ENCODE measurements at places on chromosomes 16 and 17.

DNA sequence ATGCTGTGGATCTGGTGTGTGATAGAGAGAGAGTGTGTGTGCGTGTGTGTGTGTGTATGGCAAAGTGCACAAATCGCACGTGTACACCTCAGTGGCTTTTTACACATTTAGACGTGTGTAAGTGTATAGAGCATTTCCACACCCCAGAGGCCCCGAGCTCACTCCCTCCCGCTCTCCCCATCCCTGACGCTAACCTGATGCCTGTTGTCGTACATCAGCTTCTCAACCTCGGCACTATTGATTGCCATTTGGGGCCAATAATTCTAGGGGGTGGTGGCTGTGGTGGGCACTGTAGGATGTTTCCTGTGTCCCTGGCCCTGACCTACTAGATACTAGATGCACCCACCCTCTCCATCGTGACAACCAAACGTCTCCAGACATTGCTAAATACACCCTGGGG lies 30.4 kb upstream of the CRISPLD2 start:
- no peak for DNase-seq

- no peak for DNase-seq
Observed at GRCh38 chr16:49910541-49911071, 54.7 kb upstream of the ZNF423 start.

DNA sequence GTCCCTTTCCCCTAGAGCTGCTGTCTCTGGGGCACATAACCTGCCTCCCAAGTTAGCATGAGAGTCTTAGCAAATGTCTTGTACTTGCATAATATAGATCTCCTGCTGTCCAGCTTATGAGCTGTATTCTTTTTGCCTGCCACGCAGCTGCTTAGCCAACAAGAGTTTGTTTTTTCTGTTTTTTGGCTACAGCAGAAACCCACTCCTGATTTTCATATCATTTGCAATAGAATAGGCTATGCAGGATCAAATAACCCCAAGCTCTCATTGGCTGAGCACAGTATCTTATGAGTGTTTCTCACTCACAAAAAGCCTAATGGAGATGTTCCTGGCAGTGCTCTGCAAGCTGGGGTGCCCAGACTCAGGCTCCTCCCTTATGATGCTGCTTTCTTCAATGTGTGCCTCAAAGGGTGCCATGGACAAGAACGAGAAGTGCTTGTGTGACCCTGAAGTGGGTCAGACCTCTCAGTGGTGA lies 23.1 kb downstream of the B9D1 start:
- DNase-seq = no peak

DNA sequence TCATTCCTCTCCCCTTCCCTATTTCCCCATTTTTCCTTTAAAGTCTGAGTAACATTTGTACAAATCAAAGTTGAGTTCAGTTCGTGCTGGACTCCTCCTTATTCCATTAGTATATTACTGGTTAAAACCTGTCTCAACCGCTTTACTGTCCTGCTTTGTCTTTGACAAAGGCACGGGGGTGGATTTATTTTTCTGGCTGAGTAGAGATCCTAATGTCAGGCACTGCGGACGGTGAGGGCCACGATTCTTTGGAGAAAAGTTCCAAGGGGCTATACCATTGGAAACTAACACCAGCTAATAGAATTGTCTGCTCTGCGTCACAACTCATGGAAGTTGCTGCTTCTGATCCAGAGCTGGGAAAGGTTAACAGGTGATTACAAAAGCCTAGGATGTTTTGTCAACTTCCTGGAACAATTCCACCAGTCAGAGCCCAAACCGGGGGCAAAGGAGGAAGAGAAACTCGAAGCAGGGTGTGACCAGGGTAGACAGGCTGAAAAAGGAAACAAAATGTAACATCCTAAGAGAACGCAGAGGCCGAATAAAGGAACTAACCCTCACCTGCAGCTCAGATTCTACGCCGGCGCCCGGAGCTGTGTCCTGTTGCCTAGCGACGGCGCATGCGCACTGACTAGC lies 12.4 kb downstream of the TAT start:
- no peak for DNase-seq

GRCh38 chr17:63445571-63445953 lies 544 bp downstream of the CYB561 start:
- peak; percentile 83 for DNase-seq

Data from T47D (cell line).